SIG-M5 (cell line): ENCODE measurements at places on chromosomes 4 and X.

- DNase-seq: no peak
Observed at GRCh38 chrX:38988301-38988700, 187.0 kb downstream of the MID1IP1 start.

DNA sequence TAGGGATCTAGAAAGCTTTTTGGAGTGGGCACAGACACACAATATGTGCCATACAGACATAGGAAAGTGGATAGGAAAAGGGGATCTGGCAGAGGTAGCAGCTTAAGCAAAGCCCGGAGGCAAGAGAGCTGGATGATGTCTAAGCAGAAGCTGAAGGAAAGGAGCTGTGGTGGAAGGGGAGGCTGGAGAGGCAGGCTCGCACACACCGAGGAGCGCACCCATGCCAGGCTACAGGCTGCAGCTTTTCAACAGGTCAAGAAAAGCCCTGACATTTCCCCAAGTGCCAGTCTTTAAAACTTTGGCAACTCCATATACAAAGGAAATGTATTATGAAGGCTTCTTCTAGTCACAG, 67.4 kb downstream of the SOWAHB start:
- DNase-seq: no peak

DNA sequence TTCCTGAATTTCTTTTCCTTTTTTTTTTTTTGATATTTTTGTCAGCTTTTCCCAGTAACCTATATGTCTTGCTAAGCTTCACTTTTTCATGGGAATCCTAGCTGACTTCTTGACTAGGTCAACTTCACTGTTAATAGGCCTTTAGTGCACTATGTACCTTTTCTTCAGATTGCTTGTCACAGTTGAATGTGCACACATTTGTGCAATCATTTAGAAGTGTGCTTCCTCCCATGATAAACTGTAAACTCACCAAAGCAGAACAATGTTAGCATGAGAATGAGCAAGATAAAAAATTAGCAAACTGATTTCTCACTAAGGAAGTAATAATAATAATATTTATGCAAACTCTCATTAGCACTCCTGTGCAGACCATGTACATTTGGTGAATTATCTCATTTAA, 173.2 kb downstream of the PABPC4L start:
- no peak for DNase-seq

DNA sequence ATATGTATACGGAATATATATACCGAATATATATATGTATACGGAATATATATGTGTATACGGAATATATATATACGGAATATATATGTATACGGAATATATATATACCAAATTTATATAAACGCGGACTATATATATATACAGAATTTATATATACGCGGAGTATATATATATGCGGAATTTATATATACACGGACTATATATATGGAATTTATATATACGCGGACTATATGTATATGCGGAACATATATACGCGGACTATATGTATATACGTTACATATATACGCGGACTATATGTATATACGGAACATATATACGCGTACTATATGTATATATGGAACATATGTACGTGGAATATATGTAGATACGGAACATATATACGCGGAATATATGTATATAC, 78.6 kb downstream of the ARHGAP36 start:
- no peak for DNase-seq

GRCh38 chr4:152316969-152317368, 218.9 kb downstream of the FBXW7 start:
- no peak for DNase-seq

DNA sequence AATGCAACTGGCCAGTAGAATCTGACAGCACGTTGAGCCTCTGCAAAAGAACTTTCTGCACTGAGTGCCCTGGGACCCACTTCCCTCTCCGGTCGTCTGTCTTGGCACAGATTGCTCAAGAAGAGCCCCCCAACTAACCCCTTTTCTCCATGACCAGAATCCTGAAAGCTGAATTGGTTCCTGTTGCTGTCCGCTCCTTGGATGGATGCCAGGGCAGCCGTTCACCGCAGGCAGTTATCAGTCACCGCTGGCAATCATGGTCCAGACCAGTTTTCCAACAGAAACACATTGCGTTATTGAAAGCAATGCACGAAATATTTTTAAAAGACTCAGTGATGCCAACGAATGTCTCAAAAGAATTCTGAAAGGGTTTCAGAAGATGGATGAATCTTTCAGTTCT, 733.7 kb upstream of the FRG1 start:
- DNase-seq: no peak

GRCh38 chr4:185886832-185887524, 75.0 kb upstream of the SORBS2 start:
- DNase-seq: no peak

DNA sequence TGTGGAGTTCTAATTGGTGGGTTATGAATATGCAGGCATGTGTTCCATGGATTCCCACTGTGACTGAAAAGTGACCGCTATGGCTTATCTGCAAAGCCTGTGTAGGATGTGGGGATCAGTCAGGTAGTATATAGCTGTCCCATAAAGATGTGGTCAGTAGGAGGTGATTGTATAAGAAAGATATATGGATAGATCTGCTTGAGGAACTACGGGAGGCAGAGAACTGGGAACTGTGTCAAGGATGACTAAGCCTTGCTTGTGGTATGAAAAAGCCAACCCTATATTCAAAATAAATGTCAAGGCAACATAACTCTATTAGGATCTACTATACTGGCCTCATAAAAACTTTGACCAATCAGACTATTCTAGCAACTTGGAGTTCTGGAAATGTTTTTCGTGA, 185.2 kb downstream of the KLHL4 start:
- no peak for DNase-seq
